ENCODE measurements at places on chromosomes 6 and 20.

DNA sequence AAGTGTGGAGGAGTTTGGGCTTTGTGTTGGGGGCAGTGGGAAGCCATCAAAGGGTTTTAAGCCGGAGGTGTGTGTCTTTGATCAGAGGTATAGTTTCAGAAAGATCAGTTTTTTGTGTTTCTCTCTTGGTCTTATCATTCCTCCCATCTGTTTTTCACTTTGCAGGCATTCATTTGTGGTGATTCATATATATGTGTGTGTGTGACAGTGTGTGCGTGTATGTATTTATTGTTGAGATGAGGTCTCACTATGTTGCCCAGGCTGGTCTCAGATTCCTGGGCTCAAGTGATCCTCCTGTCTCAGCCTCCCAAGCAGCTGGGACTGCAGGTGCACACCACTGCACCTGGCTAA, 11.1 kb upstream of the SERINC3 start:
- DNase-seq, result peak; percentile 33

DNA sequence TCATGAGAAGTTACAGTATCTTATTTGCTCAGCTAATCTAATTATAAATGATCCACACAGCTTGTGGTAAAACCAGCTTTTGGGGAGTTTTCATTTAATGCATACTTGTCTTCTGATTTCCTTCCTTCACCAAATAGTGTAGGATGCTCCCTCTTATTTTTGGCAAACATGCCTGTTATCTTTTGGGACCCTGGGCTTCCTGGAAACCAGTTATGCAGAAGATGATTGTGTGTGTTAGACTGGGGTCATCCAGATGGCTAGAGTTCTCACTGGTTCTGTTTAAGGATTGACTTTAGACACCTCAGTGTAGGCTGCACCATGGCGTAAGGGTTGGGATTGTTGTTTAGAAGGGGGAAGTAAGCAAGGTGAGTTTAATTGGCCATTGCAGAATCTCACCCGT, 61.3 kb downstream of the PTPN1 start:
- DNase-seq, result no peak

DNA sequence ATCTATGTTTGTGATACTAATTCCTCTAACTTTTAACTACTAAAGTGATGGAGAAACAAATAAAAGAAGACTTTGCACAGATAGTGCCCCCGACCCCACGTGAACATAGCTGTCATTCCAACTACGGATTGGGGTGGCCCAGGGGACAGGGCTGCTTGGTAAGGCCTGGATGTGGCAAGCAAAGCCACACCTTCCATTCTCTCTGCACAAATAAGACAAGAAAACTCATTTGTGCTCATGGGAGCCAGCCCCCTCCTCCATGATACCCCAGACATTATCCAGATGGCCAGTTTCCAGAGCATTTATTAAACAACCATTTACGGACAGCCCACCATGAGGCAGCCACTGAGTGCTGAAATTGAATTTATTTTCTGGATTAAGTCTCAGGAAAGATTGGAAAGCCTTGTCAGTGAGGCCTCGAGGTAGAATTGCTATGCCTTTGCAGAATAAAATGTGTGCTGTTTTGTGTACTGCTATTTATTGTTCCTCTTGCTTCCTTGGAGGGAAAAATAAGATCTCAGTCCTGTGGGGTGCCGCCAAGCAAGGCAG, 151.2 kb downstream of the UNC5CL start:
- no peak for DNase-seq

DNA sequence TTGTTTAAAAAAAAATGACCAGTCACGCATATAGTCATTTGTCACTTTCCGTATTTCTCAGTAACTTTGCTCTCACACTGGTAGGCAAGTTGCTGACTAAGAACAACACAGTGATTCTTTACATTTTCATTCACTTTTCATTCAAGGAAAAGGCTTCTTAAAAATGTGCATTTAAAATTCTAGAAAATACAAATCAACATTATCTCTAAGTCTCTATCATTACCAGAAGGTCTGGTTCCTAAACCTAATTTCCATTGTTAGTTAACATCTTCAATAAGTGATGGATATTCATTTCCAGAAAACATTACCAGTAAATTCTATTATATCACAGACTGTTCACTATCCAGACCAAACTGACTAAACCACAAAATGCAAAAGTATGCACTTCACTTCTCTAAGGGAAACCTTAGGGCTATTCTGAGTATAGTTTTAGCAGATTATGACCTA, 115.3 kb downstream of the AHI1 start:
- DNase-seq, result no peak

GRCh38 chr6:18247002-18247401, 17.3 kb downstream of the DEK start:
- DNase-seq, result no peak

GRCh38 chr20:16710781-16711180, 19.0 kb upstream of the SNRPB2 start:
- DNase-seq, result no peak

DNA sequence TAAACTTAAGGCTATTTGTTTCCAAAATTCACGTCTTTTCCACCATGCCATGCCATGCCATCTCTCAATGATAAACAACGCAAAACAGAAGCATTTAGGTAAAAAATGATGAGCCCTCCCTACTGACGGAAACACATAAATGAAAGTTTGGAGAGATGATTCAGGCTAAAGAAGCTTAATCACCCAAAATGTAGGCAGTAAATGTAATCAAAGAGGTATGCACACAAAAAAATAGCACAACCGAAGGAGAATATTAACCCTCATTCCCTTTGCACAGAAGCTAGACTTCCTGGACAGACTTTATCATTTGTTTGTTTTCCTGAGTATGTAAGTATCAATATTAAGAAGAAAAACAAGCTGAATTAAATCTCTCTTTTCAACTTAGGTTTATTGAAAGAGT, 28.8 kb downstream of the DCDC2 start:
- peak; percentile 45 for DNase-seq

- DNase-seq, result no peak
These were observed 17.6 kb downstream of the RNASET2 start for GRCh38 chr6:166938704-166939103.

DNA sequence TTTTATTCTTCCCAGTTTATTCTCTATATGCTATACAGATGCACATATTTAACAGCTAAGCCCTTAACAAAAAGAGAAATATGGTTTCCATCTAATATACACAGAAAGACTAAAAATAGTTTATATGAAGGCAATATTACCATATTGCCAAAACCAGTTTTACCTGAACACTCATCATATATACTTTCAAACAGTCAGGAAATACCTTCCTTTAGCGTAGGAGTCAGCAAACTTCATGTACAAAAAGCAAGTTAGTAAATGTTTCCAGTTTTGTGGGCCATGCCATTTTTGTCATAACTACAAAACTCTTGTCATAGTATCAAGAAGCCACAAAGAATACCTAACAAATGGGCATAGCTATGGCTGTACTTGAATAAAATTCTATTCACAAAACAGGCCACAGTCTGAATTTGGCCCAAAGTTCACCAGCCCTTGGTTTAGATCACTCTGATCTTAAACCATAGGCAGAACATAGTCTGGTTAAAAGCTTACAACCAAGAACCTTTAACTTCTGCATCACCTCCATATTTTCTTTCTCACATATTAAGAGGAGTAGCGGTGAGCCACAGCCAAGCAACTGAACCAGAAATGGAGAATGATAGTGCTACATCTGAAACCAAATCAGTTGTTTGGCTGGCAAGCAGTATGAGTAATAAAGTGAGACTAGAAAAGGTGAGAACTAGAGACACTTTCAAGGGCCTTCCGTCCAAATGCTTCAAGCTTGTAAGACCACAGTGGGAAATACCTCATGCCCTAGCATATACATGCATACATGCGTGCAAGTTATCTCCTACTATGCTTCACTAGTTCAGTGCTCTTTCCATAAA, 116.6 kb downstream of the PTPRK start:
- no peak for DNase-seq

GRCh38 chr20:22257912-22258311, 326.5 kb downstream of the FOXA2 start:
- no peak for DNase-seq

GRCh38 chr6:113171882-113172281, 685.3 kb upstream of the MARCKS start:
- DNase-seq, result no peak

- DNase-seq, result no peak
These were observed 127.5 kb downstream of the SOBP start for GRCh38 chr6:107617341-107617932.

DNA sequence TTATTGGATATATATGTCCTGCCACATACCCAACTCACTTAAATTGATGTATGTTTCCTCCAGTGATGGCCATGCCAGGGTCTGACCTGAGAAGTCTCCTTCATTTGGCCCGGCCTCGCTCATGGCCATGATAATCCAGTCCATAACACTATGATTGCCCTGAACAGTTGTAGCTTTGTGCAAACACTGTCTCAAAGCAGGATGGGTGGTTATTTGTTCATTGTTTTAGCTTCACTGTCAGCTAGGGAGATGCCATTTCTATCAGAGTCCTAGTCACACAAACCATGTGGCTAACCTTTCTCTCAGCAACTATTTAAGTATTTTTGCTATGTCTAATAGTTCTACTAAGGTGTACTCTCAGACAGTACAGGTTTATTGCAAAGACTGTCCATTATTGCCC, 47.6 kb upstream of the ZNF337 start:
- no peak for DNase-seq

GRCh38 chr6:162371121-162371520, 356.4 kb downstream of the PRKN start:
- no peak for DNase-seq

- no peak for DNase-seq
These were observed 12.2 kb upstream of the SHLD1 start for GRCh38 chr20:5737966-5738365.

GRCh38 chr6:15426395-15426794, 180.5 kb downstream of the JARID2 start:
- no peak for DNase-seq

DNA sequence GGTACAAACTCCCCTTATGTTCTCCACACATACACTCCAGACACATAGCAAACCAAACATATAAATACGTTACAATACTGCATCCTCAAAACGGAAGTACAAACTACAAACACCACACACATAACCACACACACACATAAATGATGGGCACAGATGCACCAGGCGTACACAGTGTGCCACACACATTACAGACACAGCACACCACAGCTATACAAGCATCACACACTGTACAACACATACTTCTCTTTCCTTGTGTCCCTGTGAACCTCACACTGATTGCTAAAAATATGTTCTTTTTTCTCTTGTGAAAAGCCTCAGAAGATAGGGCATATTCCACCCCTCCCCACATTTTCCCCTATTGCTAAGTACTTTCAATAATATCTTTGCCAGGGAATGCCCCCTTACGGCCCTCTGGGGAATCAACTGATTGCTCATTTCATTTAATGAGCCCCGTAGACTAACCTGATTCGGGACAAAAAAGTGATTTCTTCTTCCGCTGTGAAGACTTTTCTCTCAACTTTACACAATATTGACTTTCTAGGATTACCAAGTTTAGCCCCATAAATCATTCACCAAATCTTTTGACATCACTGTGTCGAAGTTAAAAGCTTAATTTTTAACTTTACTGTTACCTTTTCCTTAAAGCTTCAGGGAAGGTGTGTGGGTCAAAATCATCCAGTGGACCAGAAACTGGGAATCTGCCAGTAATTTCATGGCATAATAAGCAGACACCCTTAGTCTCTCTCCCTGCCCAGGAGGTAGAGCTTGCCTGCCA, at the start of gene SLC17A1:
TSS of gene SLC17A1 (minus strand) at position 521 of the 775 bp plus-strand sequence. CDS start 1,495 bp downstream, outside the sequence.
- DNase-seq, result no peak

DNA sequence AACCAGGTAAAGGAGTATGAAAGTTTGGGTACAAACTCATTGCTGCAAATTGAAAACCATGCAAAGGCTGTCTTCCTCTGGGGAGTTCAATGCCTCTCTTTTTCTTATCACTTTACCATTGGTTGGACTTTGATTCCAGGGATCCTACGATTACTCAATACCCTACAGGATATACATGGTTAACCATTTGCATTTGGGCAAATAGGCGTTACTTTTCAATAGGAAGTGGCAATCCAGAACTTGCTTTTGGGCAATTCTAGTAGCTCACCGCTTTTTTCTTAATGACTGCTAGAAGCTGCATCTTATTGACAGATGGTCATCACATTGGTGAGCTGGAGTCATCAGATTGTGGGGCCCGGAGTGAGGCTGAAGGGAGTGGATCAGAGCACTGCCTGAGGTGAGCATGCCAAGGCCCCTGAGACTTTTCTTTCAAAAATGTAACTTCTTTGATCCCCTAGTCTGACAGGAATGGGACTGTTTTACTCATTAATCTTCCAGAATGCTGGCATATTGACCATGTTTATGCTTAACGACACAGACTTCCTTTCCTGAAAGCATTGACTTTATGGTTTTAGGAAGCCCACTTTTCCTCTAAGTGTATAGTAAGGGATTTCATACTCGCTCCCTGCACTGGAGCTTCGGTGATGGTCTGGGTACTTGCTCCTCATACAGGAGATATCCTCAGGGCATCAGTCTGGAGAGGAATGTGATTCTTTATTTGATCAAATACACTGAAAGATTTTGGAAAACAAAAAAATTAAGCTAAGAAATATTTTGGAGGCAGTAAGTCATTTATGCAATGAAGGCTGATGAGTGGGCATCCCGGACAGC, at the start of gene CCR6:
TSS of gene CCR6 (plus strand) at position 270 of the 831 bp plus-strand sequence. CDS start 13,039 bp downstream, outside the sequence.
- no peak for DNase-seq

DNA sequence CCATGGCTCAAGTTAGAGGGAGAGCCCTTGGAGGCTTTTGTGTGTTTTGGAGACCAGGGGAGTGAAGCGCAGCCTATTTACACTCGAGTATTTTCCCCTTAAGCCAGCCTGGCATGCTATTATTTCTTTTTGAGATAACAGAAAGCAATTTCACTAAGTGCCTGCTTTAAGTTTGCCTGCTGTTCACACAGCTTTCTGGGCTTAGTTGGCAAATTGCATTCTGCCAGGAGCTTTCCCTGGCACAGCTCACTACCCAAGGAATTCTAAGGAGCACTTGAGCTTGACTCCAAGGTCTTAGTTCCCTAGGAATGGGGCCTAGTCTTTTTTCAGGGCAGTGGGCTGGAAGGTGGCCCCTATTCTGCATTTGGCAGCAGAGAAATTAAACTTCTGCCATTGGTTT, 19.0 kb upstream of the ASXL1 start:
- DNase-seq, result no peak

GRCh38 chr6:45654673-45655072, 276.9 kb upstream of the SUPT3H start:
- DNase-seq, result no peak

- DNase-seq, result no peak
These were observed 69.0 kb downstream of the DLL1 start for GRCh38 chr6:170221753-170222400.

- DNase-seq, result no peak
These were observed 339.6 kb upstream of the CITED2 start for GRCh38 chr6:139713900-139714506.

GRCh38 chr6:16855460-16855859, 94.2 kb upstream of the ATXN1 start:
- DNase-seq, result no peak

DNA sequence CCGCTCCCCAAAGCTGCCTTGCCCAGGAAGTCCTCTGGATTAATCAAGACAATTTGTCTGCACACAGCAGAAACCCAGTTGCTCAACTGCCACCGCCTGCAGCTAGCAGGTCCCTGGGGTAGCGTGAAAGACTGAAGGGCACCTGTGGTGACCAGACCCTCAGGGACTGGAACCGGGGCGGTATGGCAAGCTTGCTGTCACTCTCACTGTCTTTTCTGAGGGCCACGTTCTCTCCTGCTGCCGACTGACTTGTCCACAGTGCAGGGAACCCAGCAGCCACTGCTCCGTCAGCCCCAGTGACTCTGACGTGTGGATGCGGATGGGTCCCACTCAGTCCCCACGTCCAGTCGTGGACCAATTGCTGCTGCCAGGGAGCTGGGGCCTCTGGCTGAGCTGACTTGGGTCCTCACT, 72.8 kb upstream of the PMEPA1 start:
- no peak for DNase-seq

- no peak for DNase-seq
These were observed 35.7 kb downstream of the TSPYL4 start for GRCh38 chr6:116218172-116218633.
